ENCODE measurements at places on chromosomes 11 and 22.

GRCh38 chr11:131658952-131659351, 288.5 kb downstream of the NTM start:
- no peak for DNase-seq

DNA sequence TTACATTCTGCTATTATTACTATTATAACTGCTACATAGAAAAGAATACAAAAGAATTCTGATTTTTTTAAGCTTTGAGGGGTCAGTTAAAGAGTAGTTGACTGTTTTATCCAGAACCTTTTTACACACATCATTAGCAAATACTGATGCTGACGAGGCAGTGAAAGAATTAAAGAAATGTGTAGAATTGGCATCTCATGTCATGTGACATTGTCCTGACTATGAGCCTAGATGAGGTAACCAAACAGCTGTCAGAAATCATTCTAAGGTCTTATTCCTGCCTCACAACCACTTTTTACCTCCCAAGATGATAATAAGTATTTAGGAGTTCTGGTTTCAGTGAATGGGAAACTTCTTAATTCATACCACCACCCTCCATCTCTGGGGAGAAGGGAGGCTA, 121.0 kb downstream of the SLC1A2 start:
- DNase-seq = no peak

- DNase-seq = no peak
Observed at GRCh38 chr11:29913352-29913751, 103.5 kb downstream of the KCNA4 start.

DNA sequence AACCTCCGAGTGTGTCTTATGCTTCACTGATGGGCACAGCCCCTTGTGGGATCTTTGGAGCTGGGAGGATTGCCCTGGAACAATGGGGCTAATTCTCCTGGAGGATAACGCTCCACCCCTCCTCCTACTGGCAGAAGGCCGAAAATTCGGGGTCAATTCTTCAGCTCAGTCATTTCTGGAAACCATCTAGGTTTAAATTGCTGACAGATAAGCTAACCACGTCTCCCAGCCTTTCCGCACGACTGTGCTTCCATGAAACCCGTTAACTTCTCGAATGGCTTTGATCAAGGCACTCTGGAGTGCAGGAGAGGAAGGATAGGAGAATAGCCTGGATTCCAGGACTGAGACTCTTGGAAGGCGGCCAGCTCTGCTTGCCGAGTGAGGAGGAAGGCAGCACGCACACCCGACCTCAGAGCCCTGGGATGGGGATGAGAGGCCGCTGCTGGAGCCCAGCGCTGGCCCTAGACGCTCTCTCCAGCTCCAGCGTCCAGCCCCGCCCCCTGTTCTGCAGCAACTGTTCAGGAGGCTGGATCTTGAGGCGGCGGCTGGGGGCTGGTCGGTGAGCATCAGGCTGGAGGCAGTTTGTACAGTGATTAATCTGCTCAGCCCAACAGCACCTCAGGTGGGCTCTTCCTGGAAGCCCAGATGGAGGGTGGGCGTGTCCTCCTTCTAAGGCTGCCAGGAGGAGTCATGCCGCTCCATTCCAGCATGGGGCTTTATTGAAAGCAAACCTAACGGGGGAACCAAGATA, 176.7 kb upstream of the NCAM1 start:
- no peak for DNase-seq

- DNase-seq = no peak
Observed at GRCh38 chr11:95487391-95487790, 256.4 kb upstream of the SESN3 start.

DNA sequence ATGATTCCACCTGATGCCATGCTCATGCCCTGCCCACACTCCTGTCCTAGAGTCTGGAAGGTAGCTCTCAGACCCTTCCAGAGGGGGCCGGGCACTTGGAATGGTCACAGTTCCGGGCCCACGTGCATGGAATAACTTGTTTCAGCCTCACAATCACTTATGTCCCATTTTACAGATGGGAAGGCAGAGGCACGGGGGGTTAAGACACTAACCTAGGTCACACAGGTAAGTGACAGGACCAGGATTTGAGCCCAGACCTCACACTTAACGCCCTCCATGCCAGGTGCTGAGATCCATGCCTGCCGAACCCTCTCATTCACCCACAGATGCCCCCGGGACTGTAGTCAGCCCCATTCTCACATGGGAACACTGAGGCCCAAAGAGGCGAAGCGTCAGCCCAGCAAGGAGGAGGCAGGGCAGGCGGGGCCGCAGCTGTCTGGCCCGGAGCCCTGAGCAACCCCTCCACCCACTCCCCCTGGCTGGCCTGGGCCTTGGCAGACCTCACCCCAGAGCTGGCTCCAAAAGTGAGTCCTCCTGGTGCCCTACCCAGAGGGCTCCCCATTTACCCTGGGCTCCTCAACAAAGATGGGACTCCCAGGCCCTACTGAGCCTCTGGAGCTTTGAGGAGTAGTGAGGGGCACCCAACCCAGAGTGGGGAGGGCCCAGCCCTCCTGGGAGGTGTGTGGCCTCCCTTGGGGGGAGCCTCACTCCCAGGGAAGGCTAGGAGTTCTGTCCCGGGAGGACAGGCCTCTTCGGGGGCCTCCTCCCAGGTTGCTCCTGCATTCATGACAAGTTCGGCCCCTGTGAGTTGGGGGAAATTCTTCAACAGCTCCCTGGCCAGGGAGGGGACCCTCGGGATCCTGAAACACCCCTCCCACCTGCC, 2.4 kb upstream of the ALDH3B1 start:
- no peak for DNase-seq

- no peak for DNase-seq
Observed at GRCh38 chr11:16286095-16286494, 70.3 kb downstream of the SOX6 start.

DNA sequence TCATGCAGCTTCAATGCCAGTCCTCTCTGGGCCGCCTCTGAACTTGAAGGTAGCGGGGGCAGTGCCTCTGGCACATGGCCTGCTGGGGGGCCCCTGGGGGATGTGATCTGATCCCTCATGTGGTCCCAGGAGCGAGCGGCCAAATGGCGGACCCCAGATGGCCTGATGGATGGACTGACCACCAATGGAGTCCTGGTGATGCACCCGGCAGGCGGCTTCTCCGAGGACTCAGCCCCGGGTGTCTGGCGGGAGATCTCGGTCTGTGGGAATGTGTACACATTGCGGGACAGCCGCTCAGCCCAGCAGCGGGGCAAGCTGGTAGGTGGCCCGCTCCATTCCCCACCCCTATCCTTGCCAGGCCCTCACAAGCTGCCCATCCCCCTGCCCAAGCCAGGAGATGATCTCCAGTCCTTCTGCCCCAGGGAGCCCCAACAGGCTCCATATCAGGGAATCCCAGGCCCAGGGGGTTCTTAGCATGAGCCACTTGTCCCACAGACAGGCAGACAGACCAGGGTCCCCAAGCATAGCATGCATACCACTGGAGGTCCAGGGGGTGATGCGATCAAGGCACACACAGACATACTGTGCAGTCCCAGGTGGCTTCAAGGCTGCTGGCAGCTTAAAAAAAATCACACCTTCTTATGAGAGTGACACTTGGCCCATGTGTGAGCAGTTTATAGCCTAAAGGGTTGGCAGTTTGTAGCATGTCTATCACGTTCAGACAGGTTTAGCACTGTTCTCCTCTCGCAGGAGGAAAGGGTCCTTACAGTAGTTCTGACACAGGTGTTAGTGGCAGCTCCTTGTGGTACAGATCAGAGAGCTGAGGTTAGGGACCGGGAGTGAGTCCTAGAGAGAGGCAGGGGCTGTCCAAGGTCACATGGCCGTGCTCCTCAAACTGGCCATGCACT, 6.4 kb upstream of the DPP3 start:
- DNase-seq = no peak

- DNase-seq = no peak
Observed at GRCh38 chr11:27287205-27287604, 75.8 kb downstream of the CCDC34 start.

GRCh38 chr11:132310390-132311375, 940.3 kb downstream of the NTM start:
- no peak for DNase-seq

DNA sequence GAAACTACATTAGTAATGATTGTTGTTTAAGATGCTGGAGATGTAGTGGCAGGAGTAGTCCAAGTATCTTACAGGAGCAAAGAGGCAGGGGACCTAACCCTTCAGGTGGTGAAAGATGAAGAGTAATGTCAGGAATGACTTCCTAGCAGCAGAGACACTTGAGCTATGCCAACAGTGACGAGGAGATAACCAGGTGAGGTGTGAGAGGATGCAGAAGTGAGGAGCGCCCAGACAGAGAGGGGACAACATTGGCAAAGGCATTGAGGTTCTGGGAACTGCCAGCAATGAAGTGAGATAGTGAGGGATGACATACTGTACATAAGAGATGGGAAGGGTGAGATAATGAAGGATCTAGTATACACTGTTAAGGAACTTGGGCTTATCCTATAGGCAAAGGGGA, 95.8 kb downstream of the NCAM1 start:
- no peak for DNase-seq

DNA sequence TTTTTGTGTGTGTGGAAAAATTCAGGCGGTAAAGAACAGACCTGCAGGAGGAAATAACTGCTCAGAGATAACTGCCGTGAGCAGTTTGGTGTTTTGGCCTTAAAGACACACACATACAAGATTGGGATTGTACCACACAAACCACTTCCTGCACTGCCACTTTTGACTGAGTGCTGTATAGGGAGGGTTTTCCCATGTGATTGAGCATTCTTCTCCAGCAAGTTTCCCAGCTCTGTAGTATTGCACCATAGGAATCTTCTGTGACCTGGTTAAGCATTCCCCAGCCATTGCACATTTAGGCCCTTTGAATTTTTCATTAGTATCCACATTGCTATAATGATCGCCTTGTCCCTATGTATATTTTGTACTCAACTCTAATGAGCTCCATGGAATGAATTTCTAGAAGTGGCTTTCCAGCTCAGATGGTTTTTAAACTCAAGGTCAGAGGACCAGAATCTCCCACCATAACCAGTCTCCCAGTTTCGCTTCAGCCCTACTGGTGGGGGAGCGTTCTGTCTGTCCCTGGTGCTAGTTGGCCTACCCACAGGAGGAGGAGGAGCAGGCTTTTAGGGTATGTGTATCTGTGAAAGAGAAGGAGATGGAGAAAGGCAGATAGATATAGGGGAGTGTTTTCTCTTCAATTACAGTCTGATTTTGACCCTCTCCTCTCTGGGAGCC, 9.3 kb downstream of the CD82 start:
- no peak for DNase-seq

DNA sequence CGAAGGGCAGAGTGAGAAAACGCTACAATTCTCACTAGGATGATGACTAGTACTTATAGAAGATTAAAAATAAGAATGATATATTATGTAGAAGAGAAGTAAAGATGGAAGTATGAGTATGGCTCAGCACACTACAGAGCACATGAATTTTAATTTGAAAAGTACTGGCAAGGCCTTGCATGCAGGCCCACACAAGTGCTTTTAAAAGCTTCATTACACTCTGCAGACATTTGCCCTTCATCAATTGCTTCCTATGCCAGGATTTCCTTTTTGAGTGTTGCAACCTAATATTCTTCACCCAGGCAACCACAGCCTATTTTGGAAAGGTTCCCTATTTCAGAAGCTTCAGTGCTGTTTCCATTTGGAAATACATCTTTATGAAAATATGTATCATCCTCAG, 81.1 kb downstream of the LARGE2 start:
- no peak for DNase-seq

- DNase-seq = no peak
Observed at GRCh38 chr11:86380295-86381059, 5.8 kb downstream of the CCDC81 start.

- no peak for DNase-seq
Observed at GRCh38 chr22:30209642-30210041, 36.9 kb downstream of the LIF start.

- no peak for DNase-seq
Observed at GRCh38 chr11:9736365-9736764, 72.5 kb downstream of the SWAP70 start.

GRCh38 chr11:112751329-112751728, 209.9 kb upstream of the NCAM1 start:
- no peak for DNase-seq

DNA sequence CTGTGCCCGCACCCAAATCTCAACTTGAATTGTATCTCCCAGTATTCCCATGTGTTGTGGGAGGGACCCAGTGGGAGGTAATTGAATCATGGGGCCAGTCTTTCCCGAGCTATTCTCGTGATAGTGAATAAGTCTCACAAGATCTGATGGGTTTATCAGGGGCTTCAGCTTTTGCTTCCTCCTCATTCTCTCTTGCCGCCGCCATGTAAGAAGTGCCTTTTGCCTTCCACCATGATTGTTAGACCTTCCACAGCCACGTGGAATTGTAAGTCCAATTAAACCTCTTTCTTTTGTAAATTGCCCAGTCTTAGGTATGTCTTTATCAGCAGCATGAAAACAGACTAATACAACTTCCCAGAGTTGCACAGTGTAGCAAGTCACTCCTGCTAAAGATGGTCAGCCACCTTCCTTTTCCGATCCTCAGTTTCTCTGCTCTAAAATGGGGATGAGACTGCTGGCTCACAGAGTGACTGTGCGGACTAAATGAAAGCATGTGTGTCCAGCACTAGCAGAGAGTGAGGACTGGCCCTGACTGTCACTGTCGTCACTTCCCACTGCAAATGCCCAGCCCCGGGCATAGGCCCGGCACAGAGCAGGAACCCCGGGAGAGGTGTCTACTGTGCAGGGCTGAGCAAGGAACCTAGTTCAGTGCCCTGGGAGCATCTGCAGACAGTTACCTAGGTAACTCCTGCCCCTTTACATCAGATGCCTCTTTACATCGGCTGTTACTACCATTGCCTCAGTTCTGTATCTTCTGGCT, 9.5 kb downstream of the TSKU start:
- DNase-seq = no peak

GRCh38 chr11:74683279-74683871, 47.9 kb downstream of the CHRDL2 start:
- no peak for DNase-seq

DNA sequence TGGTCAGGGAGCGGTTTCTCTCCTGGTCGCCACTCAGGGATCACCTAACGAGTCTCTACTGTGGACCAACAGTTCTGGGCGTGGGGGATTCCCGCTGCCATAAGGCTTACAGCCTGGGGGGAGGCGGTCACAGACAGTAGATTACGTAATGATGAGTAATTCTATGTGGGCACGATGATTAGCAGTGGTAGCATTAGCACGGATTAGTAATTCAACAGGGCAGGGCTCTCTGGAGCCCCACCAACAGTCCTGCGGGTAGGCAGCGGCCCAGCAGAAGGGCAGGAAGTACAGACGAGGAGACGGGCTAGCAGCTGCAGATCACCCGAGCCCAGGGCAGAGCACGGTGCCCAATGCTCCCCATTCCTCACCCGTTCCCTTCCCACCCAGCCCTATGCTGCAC, 3.6 kb downstream of the SHISAL1 start:
- DNase-seq = no peak

- no peak for DNase-seq
Observed at GRCh38 chr22:22890085-22890484, 2.5 kb downstream of the IGLL5 start.

GRCh38 chr11:8640267-8640906, 42.1 kb downstream of the TRIM66 start:
- no peak for DNase-seq

GRCh38 chr11:40354121-40354520, 1105.3 kb downstream of the LRRC4C start:
- DNase-seq = no peak

GRCh38 chr22:45399712-45400445, 13.5 kb downstream of the SMC1B start:
- DNase-seq = no peak

- no peak for DNase-seq
Observed at GRCh38 chr11:30855383-30856006, 269.3 kb upstream of the MPPED2 start.
